ENCODE measurements at places on chromosomes 7 and 10. TPM values are rescaled to one million over a fixed set of nuclear protein-coding genes. Genes with fewer than 3 reads are reported as not detected.
A peak's percentile ranks its signal among the peaks of the same experiment; 100 is the strongest.

DNA sequence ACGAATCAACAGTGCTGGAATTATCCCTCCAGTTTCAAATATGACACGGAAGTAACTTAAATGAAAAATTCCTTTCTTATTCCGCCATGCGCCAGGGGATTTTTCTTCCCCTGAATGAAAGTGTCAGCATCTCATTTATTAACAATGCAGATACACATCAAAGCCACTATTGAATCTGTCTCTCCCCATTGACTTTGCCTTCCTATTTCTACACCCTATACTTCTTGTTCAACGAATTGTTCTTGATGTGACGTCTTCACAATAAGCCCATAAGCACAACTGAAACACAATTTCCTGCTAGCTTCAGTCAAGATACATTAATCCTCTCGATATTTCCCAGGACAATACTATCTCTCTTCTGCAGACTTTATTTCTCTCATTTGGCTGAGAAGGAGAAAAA is 253.5 kb downstream of the ADARB2 start:
- no peak overlapping the region for H3K27ac ChIP-seq
- no peak for DNase-seq
- no peak overlapping the region for H3K4me3 ChIP-seq

- H3K4me1 ChIP-seq = no peaks in the 10 kb centered on the region
- H3K4me3 ChIP-seq = no peak overlapping the region
- no peaks in the 10 kb centered on the region for H3K27me3 ChIP-seq
- no peaks in the 10 kb centered on the region for H3K36me3 ChIP-seq
Measured at GRCh38 chr10:58457761-58458616, 54.7 kb upstream of the BICC1 start.

DNA sequence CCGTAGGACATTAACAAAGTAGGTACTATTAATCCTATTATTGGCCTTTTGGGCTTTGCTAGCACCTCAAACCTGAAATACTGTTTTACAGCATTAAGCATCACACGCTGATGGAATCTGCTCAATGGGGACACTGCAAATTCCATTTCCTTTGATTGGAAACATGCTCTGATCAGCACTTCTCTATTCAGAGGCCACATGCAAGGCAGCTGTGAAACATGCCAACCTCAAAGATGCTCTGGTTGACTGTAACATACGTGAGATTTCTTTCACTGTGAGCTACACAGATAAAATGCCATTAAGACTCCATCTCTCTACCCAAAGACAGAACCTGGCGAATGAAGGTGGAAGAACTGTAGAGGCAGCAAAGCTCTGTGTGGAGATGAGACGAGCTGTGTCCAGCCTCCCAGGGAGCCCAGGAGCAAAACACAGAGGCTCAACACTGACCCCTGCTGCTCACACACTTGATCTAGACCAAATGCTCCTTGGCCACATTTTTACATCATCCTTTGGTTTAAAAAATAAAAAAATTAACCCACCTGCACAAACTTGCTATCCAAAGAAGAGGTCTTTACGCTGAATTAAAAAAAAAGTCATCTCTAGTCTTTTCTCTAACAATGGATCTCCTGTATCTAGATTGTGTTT is 8.0 kb downstream of the RSU1 start:
- H3K27ac ChIP-seq = no peak overlapping the region
- H3K36me3 ChIP-seq = no peaks in the 10 kb centered on the region
- H3K4me1 ChIP-seq = no peaks in the 10 kb centered on the region
- no peaks in the 10 kb centered on the region for H3K27me3 ChIP-seq
- DNase-seq = peak; percentile 48
- H3K4me3 ChIP-seq = no peak overlapping the region

GRCh38 chr7:137402536-137403352 is 59.2 kb upstream of the PTN start:
- no peaks in the 10 kb centered on the region for H3K36me3 ChIP-seq
- no peaks in the 10 kb centered on the region for H3K4me1 ChIP-seq
- no peak overlapping the region for H3K27ac ChIP-seq
- no peaks in the 10 kb centered on the region for H3K27me3 ChIP-seq
- DNase-seq = no peak

Gene CCL24
- not detected for total RNA-seq

Gene SFXN2
- 0.91 TPM for total RNA-seq

Measured in adrenal gland (tissue), 19 donors.